Large intestine (tissue), 12 donors: ENCODE measurements at places on chromosomes 11 and 22. TPM values are rescaled to one million over a fixed set of nuclear protein-coding genes. Genes with fewer than 3 reads are reported as not detected.
A peak's percentile ranks its signal among the peaks of the same experiment; 100 is the strongest.

- no peaks in the 10 kb centered on the region for H3K27me3 ChIP-seq
- H3K4me3 ChIP-seq = no peak overlapping the region
- H3K36me3 ChIP-seq = no peaks in the 10 kb centered on the region
- H3K27ac ChIP-seq = no peak overlapping the region
- no peak for DNase-seq
Measured at GRCh38 chr11:72157131-72157530, 21.6 kb downstream of the FOLR3 start.

DNA sequence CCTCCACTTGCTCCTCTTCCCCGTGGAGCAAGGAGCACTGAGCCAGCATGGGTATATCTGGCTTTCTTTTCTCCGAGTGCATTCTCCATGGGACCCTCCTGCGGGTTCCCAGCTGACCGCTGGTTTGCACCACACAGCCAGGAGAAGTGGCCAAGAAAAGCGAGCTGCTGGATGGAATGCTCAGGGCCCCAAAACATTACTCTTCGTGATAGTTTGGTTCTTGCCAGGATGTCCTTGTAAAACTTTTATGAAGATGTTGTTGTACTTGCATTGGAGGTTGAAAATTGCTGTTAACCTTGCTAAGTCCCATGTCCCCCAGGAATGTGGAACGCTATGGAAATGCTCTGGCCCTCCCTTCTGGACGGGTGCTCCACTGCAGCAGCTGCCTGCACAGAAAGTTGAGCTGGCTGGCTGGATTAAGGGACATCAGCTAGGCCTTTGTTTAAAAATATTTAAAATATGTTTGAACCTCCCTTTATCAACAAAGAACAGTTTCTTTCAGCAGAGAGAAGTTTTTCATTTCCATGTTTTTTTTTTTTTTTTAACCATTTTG is 68.7 kb downstream of the ZNRF3 start:
- H3K4me3 ChIP-seq = no peak overlapping the region
- DNase-seq = peak; percentile 24
- peak overlapping the region; percentile 60 for H3K27ac ChIP-seq
- H3K27me3 ChIP-seq = no peaks in the 10 kb centered on the region

DNA sequence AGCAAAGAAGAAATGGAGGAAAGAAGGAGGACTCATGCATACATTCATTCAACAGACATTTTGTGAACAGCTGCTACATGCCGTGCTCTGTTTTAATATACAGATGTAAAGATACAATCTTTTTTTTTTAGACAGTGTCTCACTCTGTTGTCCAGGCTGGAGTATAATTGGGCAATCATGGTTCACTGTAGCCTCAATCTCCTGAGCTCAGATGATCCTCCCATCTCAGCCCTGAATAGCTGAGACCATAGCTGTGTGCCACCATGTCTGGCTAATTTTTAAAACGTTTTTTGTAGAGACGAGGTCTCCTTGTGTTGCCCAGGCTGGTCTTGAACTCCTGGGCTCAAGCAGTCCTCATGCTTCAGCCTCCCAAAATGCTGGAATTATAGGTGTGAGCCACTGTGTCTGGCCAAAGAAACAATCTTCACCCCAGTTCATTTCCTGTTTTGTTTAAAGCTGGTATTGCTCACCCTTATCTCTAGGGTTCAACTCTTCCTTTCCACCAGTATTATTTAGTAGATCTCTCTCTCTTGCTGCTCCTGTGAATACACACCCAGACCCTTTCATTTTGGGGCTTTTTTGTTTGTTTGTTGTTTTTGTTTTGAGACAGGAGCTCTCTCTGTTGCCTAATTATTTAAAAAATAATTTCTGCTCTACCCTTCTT is 69.8 kb downstream of the RNF169 start:
- H3K27me3 ChIP-seq = no peaks in the 10 kb centered on the region
- no peak overlapping the region for H3K27ac ChIP-seq
- H3K4me1 ChIP-seq = no peaks in the 10 kb centered on the region

CCDC15 gene
- polyA plus RNA-seq = 2.5 TPM

DNA sequence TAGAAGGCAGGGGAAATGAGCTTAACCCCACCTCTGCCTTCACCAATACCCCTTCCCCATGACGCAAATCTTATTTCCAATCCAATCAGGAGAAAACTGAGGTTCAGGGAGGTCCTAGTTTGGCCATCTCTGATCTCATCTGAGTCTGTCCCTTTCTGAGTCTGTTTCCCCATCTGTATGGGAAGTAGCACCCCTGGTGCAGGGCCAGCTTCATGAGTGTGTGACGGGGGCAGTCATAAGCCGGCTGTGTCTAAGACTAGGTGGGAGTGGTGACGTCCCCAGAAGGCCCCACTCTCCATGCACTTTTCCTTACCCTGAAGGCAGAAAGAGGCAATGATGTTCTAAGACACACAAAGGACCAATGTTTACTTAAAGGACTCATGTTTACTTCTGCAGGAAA is 72.3 kb downstream of the MN1 start:
- H3K36me3 ChIP-seq = no peaks in the 10 kb centered on the region
- H3K4me3 ChIP-seq = no peak overlapping the region
- peaks cover 20% of the 10 kb centered on the region for H3K4me1 ChIP-seq
- DNase-seq = no peak
- H3K27me3 ChIP-seq = no peaks in the 10 kb centered on the region

- no peaks in the 10 kb centered on the region for H3K36me3 ChIP-seq
- no peak for DNase-seq
- H3K4me1 ChIP-seq = no peaks in the 10 kb centered on the region
- no peak overlapping the region for H3K4me3 ChIP-seq
Measured at GRCh38 chr11:26837154-26837553, 115.3 kb upstream of the SLC5A12 start.

RASGRP2 gene
- 10.7 TPM for polyA plus RNA-seq

DNA sequence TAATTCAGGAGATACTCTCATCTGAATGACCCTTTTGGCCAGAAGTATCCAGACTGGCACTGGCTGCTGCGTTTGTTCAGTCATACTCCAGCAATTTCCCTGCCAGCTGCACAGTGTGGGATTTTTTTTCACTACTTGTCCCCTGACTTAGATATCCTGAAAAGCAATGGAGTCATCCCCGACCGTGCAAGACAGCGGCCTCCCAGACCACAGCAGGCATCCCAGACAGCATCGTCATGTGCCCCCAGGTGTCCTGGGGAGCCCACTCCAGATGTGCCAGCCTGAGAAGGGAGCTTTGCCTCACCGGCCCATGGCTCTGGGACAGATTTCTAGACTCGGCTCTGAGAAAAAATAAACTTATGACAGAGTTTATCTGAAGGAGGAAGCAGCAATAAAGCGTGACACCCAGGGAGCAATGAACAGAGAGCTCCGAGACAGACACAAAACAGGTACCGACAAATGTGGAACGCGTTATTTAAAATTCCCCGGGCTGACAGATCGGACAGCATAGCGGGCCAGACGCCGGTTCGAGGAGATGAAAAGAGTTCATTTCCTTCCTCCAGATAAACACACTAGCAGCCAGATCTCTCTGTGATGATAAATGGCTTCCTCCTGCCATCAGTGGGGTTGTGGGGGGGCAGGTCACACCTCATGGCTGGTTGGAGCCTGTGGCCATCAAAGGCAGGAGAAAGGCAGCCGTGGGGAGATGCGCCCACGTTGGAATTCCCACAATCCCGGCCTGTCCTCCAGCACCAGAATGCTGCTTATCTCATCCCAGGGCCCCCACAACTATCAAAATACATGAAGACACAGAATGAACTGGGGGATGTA is 106.4 kb upstream of the FGF3 start:
- peaks cover 17% of the 10 kb centered on the region for H3K27me3 ChIP-seq
- no peaks in the 10 kb centered on the region for H3K36me3 ChIP-seq
- DNase-seq = peak; percentile 17
- no peak overlapping the region for H3K4me3 ChIP-seq

RTN3 gene
- polyA plus RNA-seq = 103 TPM

SCGB1C1 gene
- not detected for polyA plus RNA-seq

CXCR5 gene
- 0.07 TPM for polyA plus RNA-seq

DNA sequence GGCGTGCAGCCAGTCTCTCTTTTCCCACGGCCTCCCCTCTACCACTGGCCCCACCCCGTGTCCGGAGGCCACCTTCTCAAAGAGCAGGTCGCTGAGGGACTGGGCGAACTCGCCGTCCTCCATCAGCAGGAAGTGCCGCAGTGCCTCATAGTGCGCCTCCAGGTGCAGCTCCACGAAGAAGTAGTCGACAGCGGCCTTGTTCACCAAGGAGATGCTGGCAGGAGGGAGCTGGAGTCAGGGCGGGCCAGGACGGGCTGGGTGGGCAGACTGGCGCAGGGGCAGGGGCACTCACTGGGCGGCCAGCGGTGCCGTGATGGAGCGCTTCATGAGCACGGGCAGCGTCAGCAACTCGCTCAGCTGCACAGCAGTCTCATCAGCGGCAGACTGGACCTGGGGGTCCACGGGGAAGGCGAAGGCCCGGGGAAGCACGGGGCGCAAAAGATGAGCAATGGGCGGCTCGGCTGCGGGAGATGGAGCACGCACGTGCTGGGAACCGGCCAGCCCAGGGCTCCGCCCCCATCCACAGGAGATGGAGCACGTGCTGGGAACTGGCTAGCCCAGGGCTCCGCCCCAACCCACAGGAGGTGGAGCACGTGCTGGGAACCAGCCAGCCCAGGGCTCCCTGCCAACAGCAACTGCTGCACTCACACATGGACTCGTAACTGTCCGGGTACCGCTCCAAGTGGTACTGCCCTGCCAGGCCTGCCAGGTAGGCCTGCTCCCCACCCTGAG is 18.4 kb downstream of the SELENOO start:
- no peak overlapping the region for H3K27ac ChIP-seq
- no peaks in the 10 kb centered on the region for H3K27me3 ChIP-seq
- no peak overlapping the region for H3K4me3 ChIP-seq
- peak; percentile 54 for DNase-seq
- H3K4me1 ChIP-seq = peaks cover 3% of the 10 kb centered on the region

GRCh38 chr11:113475160-113475761 is at the start of gene DRD2:
Gene DRD2, minus strand, starts transcription at chr11:113475398. Its CDS starts 50,747 bp downstream, at chr11:113424651.
- H3K4me3 ChIP-seq = no peak within 1 kb of the TSS
- H3K4me1 ChIP-seq = no peaks in the 10 kb centered on the region
- H3K27ac ChIP-seq = no peak within 1 kb of the TSS
- no peak for DNase-seq
- no peaks in the 10 kb centered on the region for H3K36me3 ChIP-seq
- H3K27me3 ChIP-seq = peaks cover 59% of the 10 kb centered on the region

DNA sequence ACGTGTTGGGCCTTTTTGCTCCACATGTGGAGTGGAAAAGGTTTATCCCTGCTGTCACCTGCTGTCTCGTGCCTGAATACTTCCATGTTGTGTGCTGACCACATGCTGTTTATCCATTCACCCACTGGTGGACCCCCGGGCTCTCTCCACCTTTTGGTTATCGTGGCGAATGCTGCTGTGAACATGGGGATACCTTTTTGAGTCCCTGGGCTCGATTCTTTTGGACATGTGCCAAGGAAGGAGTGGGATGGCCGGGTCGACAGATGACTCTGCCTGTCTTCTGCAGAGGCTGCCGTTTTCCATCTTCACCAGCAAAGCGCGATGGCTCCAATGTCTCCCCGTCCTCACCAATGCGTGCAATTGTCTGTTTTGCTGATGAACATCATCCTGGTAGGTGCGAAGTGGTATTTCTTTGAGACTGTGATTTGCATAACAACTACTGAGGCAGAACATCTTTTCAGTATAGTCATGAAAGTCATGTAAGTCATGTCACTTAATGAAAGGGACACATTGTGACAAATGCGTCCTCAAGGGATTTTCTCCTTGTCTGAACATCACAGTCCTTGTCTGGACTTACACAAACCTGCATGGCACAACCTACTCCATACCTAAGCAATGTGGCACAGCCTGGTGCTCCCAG is 758.7 kb downstream of the BRD1 start:
- H3K4me1 ChIP-seq = no peaks in the 10 kb centered on the region
- no peak overlapping the region for H3K4me3 ChIP-seq
- H3K36me3 ChIP-seq = no peaks in the 10 kb centered on the region
- H3K27me3 ChIP-seq = no peaks in the 10 kb centered on the region
- no peak for DNase-seq

DNA sequence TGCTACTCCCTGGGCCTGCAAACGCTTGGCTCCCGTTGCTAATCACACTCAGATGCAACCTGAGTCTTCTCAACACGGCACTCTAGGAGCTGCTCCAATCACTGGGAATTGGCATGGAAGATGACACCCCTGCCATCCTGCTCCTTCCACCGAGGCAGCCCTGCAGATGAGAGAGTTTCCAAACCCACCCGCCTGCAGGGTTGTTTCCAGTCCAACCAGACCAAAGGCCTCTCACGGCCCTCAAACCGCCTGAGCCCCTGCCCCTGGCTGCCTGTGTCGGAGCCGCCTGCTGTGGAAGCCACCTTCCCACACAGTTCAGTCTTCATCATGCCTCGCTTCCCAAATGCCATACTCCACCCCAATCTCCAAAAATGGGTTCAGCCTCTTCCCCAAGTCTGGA is 36.8 kb upstream of the TP53I11 start:
- no peaks in the 10 kb centered on the region for H3K4me1 ChIP-seq
- no peaks in the 10 kb centered on the region for H3K36me3 ChIP-seq
- no peak overlapping the region for H3K4me3 ChIP-seq
- H3K27ac ChIP-seq = no peak overlapping the region
- H3K27me3 ChIP-seq = no peaks in the 10 kb centered on the region

DNA sequence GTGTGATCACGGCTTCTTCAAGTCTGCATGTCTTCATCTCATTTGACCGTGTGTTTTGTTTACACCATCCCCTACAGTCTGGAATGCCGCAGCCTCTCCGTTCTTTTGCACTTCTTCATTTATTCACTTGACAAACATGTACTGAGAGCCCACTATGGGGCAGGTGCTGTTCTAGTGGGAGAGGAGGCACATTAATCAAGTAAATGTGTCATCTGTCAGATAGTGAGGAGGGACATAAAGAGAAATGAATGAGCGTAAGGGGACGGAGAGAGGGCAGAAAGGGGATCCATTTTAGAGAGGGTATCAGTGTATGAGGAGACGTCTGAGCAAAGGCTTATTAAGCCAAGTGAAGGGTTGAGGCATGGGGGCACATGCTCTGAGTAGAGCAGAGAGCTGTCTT is 54.0 kb upstream of the CECR2 start:
- H3K4me3 ChIP-seq = no peak overlapping the region
- no peak for DNase-seq
- H3K27ac ChIP-seq = no peak overlapping the region
- no peaks in the 10 kb centered on the region for H3K4me1 ChIP-seq
- no peaks in the 10 kb centered on the region for H3K27me3 ChIP-seq

AAMDC gene
- 61.4 TPM for polyA plus RNA-seq

DNA sequence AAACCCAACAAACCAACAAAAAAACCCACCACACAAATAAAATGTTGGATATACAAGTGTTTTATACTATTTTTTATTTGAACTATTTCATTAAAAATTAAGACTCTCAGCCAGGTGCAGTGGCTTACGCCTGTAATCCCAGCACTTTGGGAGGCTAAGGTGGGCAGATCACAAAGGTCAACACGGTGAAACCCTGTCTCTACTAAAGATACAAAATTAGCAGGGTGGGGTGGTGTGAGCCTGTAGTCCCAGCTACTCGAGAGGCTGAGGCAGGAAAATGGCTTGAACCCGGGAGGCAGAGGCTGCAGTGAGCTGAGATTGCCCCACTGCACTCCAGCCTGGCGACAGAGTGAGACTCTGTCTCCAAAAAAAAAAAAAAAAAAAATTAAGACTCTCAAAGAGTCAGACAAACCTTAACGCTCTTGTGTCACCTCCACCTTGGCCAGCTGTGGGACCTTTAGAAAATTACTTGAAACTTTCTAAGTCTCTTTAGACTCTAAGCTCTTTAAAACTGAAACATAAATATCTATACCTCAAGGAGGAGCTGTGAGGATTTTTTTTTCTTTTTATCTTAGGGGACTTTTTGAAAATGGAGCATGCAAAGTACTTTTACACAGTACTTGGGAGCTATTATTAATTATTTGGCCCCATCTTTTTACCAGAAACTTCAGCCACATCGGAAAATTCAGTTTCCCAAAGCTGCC is 68.4 kb upstream of the CLNS1A start:
- H3K27me3 ChIP-seq = no peaks in the 10 kb centered on the region
- H3K36me3 ChIP-seq = peaks cover 15% of the 10 kb centered on the region
- H3K4me3 ChIP-seq = no peak overlapping the region
- H3K4me1 ChIP-seq = no peaks in the 10 kb centered on the region
- no peak for DNase-seq
- no peak overlapping the region for H3K27ac ChIP-seq
